ENCODE measurements at places on chromosomes 7 and 10.

- DNase-seq: no peak
Measured at GRCh38 chr10:124561206-124561605, 99.6 kb downstream of the LHPP start.

DNA sequence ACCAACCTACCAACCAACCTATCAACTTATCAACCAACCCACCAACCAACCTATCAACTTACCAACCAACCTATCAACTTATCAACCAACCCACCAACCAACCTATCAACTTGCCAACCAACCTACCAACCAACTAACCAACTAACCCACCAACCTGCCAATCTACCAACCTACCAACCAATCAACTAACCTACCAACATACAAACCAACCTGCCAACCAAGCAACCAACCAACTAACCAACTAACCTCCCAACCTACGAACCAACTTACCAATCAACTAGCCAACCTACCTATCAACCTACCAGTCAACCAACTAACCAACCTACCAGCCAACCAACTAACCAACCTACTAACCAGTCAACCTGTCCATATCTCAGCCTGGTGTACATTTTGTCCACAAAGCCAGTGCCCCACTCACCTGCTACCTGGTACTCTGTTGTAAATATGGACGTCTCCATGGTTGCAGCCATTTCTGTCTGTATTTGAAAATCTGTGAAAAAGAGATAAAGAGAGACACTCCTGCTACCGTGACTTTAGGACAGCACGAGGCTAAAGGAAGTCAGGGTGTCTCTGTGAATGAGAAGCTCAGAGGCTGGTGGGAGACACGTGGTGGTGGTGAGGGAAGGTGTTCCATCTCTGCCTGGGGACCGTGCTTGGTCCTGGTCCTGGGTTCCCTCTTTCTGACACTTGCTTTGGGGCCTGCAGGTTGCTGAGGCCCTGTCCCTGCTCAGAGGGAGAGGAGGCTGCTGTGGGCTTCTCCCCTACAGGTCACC lies 41.9 kb upstream of the IL15RA start:
- no peak for DNase-seq

- no peak for DNase-seq
Measured at GRCh38 chr7:132939495-132939894, 142.4 kb downstream of the CHCHD3 start.

DNA sequence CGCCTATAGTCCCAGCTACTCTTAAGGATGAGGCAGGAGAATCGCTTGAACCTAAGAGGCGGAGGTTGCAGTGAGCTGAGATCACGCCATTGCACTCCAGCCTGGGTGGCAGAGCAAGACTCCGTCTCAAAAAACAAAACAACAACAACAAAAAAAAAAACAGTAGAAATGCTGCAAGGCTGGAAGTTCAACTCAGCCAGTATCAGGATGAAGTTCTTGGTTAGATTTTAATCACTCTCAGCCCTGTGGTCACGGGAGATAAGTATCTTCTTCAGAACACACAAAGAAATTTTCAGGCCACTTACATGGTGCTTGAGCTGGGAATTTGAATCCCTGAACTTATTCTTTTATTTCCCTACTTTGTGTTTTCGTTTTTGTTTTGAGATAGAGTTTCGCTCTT lies 120.4 kb downstream of the MARCHF5 start:
- no peak for DNase-seq

DNA sequence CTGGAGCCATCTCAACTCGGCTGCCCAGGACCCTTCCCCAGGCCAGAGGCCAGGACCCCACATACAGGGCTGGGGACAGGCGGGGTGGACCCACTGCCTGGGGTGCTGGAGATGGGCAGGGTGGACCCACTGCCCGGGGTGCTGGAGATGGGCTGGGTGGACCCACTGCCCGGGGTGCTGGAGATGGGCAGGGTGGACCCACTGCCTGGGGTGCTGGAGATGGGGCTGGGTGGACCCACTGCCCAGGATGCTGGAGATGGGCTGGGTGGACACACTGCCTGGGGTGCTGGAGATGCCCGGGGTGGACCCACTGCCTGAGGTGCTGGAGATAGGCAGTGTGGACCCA lies 32.4 kb upstream of the FOXL3 start:
- no peak for DNase-seq

DNA sequence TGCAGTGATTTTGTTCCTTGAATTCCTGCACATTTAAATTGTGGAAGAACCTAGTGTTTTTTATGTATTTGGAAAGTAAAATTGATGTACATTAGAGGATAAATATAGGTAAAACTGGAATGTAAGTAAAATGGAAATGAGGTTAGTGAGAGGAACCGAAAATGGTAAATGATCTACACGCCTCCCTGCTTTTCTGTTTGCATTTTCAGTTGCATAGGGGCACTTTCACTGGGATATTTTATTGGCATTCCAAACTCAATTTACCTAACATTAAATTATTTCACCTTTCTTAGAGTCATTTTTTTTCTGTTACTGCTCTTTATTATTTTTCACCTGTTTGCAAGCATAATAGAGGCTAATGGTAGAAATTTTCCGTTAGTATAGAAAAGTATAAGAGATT lies 8.0 kb downstream of the CDK13 start:
- no peak for DNase-seq

DNA sequence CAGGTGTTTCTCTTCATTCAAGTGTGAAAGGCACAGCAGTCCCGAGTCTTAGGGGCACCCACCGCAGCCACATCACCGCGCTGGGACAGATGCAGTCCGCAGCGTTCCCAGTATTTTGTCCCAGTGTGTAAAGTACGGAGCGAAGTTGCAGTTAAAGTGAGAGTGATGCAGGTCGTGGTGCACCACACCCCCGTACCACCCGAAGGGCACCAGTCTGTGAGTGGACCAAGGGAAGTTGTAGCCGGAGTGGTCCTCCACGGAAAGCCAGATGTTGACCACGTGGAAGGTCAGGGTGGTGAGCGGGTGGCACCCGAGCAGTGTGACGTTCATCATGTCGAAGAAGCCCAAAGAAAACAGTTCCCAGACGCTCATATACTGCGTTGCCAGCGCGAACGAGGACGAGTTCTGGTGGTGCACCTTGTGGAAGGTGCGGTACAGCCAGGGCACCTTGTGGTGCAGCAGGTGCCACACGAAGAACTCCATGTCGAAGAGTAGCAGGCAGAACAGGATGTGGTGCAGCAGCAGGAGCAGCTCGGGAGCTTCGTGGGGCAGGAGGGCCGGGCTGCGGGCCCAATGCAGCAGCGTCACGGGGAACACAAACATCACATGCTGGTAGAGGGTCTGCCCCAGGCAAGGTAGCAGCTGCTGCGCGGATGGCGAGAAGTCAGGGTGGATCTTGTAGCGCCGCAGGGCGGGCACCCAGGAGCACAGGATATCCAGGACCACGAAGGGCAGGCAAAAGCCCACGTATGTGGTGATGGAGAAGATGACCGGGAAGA lies 526 bp downstream of the CH25H start:
- no peak for DNase-seq

- no peak for DNase-seq
Measured at GRCh38 chr10:78190051-78190825, 156.6 kb downstream of the RPS24 start.

- peak; percentile 2 for DNase-seq
Measured at GRCh38 chr7:120856621-120857352, 1.2 kb downstream of the TSPAN12 start.

DNA sequence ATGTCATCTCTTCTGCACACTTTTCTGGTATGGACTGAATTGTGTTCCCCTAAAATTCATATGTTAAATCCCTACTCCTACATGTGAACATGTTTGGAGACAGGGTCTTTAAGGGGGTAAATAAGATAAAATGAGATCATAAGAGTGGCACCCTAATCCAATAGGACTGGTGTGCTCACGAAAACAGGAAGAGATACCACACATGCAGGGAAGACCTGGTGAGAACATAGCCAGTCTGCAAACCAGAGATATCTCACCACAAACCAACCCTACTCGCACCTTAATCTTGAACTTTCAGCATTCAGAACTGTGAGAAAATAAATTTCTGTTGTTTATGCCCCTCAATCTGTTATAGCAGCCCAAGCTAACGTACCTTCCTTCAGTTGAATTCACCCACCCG lies 51.8 kb downstream of the VWDE start:
- no peak for DNase-seq

GRCh38 chr10:23994459-23995046 lies 214.4 kb upstream of the KIAA1217 start:
- DNase-seq: peak; percentile 62

DNA sequence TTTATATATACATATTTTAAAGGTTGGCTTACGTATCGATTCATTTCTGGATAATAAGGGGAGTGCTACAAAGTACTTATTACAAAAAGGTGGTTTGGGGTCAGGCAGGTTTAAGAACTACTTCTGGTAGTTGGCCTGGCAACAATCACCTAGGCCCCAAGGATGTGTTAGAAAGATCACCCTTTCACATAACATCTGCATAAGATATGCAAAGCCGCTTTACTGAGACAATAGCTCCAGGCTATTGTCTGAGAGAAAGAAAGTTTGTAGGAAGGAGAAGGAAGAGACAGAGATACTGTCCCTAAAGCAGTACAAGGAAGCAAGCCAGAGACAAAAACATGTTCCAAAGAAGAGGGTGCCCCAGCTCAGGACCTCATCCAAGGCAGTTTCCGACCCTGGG lies 6.2 kb downstream of the PAXIP1 start:
- DNase-seq: no peak

- DNase-seq: no peak
Measured at GRCh38 chr10:60382946-60383681, 6.6 kb downstream of the ANK3 start.

GRCh38 chr7:101140339-101140699 lies 13.4 kb downstream of the SERPINE1 start:
- no peak for DNase-seq

DNA sequence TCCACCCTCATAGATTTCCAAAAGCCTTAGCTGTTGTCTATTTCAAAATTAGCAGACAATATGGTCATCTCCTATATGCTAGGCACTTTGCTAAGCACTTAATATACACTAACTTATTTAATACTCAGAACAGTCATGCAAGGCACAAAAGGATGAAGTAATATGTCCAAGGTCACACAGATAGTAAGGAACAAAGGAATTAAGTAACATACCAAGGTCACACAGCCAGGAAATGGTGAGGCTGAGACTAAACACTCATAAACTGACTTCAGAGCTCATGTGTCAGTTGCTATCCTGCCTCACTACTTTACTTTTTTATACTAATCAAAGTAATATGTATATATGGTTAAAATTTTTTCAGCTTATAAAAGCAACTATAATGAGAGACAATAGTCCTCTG lies 23.6 kb upstream of the HIBADH start:
- DNase-seq: no peak

DNA sequence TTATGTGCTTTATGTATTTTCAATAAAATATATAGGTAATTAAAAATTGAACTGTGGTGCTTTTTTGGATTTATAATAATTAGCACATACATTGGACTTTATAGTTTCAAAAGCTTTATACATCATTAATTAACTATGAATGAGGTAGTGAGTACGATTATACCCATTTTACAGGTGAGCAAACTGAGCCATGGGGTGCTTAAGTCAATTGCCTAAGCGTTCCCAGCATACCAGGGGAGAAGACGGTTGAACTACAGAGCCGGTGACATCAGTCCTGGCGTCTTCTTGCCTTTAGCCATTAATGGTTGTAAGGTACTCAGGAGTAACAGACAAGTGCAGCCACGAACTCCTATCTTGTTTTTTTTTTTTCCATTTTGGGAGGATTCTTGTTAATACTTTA lies 172.8 kb downstream of the GATA3 start:
- DNase-seq: no peak

- DNase-seq: peak; percentile 96
Measured at GRCh38 chr10:49138361-49138891, 4.6 kb upstream of the FAM170B start.

- peak; percentile 42 for DNase-seq
Measured at GRCh38 chr10:115706488-115707076, 566.4 kb downstream of the GFRA1 start.

- no peak for DNase-seq
Measured at GRCh38 chr10:21515361-21516241, 9.9 kb downstream of the SKIDA1 start.

- no peak for DNase-seq
Measured at GRCh38 chr7:47331179-47331565, 250.7 kb downstream of the TNS3 start.

DNA sequence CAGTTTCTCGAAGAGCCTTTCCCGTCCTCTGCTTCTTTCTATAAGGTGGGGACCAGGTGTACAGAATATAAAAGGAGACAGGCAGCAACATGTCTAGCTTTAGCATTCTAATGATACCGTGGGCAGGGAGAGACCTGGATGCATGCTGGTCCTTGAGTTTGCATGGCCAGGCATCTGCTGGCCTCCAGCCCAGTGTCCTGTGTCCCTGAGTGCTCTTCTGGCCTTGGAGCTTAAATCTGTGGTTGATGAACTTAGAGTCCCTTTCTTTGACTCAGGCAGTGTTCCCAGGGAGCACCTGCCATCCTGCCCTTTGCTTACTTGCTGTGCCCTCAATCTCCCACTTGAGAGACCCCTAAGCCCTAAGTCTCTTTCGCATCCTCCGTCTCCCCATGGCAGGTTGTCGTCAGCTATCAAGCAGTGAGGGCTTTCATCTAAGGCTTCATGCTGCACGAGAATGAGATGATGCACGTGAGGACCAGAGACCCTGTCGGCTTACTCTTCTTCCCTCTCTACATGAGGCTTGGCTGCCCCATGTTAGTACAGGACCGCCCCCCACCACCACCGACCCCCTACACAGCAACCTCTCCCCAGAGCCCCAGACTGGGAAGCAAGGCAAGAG lies 313.4 kb upstream of the C7orf33 start:
- no peak for DNase-seq
